RPMI8226 (cell line): ENCODE measurements at places on chromosomes 3 and 15.
A peak's percentile ranks its signal among the peaks of the same experiment; 100 is the strongest.

- peak; percentile 58 for DNase-seq
Observed at GRCh38 chr3:150227839-150228238, 180.3 kb upstream of the TSC22D2 start.

DNA sequence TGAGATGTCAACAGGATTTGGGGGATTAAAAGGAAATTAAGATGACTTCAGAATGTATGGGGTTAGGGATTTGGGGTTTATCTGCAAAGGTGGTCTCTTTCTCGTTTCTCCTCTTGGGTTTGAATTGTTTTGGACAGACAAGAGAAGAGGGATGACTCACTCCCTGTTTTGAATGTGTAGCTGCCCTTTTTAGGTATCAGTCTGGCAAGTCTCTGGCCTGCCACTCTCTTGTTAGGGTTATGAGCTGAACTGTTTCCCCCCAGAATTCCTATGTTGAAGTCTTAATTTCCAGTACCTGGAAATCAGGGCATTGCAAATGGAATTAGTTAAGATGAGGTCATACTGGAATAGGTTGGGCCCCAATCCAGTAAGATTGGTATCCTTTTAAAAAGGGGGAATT lies 291.7 kb downstream of the MEX3B start:
- DNase-seq, result no peak

DNA sequence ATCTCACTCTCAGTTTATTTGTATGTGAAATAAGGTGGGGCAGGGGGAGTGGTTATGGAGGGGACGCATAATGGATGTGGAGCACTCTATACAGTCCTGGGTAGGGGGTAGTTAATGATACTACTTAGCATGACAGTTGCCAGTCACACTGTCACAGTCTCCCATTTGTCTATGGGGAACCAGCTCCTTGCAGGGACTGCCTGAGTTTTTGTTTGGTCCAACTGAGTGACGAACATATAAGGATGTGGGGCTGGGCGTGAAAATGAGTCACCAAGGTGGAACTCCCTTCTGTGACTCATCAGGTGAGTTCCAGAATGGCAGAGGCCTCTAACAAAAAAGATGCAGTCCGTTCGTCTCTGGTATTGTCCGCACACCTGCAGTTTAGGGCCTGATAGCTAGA lies 235.3 kb upstream of the ST8SIA2 start:
- no peak for DNase-seq

DNA sequence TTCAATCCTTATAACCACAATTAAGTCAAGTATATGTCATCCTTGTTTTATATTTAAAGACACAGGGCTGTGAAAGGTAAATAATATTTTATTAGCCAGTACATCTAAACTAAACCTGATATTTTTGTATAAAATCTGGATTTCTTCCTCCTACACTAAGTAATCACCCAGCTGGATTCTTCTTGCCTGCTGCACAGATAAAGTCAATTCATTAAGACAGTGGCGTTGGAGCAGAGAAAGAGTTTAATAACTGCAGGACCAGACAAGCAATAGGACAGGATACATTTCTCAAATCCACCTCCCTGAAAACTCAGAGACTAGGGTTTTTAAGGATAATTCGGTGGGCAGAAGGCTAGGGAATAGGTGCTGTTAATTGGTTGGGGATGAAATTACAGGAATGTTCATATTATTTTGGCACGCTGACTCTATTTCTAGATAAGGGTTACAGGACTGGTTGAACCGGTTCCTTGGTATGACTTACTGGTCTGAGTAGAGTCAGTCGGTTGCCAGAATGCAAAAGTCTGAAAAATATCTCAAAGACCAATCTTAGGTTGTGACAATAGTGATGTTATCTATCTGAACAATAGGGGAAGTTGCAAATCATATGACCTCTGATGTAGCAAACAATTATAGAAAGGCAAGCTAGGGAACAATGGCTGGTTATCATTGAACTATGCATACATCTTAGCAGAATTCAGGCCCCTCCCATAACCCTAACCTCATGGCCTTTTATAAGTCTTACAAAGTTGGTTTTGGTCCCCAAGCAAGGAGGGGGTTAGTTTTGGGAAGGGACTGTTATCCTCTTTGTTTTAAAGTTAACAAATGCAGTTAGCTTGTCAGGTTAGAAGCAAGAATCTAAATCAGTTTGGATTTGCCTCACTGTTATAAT lies 244.8 kb downstream of the ALCAM start:
- no peak for DNase-seq

DNA sequence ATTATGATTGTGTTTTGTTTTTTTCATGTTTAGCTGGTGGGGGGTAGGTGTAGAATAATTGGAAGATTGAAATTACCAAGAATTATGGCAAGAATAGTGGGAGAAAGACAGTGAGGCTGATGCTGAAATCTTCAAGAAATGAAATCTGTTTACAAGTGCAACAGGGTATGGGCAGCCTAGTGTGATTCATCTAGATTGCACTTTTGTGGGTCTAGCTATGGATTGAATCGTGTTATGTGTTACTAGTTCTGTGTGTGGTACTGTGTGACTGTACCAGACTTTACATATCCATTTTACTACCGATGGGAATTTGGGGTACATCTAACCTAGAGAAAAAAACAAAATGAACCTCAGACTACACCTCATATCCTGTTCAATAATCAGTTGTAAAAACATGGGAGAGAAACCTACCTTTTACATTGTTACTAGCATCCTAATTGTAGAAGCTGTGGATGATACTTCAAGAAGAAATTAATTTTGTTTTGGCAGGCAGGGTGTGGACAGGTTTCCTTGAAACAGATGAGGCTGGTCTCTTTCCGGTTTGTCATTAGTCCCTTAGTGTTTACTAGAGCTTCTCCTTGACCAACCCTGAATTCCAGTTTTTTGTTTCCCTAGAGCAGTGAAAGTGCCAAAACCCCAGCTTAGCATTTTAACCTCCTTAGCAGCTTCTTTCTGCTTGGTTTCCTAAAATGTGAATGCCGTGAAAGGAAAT lies 47.9 kb downstream of the OPA1 start:
- DNase-seq, result no peak

- no peak for DNase-seq
Observed at GRCh38 chr3:193815246-193816027, 222.4 kb downstream of the OPA1 start.

DNA sequence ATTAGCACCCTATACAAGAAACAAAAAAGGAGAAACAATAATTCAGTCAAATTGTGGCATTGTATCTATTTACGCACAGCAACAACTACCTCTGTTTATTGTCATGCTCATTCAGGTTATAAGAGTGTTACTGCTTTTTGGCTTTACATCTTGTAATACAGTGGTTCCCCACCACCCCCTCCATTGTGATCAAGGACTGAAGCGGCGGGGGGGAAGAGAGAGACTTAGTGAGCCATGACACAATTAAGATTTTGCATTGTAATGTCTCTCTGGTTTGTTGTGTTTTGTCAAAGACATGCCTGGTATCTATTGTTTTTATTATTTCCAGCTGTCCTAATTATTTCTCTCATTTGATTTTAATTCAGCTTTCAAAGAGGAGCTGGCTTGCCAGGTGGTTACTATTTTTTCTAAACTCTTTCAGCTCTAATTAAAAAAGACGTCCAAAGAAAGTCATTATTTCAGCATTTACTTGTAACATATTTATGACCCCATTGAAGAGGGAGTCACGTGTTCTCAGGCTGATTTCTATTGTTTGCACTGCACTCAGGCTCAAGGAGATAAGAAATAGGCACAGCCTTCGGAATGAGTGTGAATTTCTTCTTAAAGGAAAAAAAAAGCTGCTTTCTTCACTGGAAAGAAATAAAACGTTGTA lies 234.4 kb upstream of the TBL1XR1 start:
- no peak for DNase-seq

DNA sequence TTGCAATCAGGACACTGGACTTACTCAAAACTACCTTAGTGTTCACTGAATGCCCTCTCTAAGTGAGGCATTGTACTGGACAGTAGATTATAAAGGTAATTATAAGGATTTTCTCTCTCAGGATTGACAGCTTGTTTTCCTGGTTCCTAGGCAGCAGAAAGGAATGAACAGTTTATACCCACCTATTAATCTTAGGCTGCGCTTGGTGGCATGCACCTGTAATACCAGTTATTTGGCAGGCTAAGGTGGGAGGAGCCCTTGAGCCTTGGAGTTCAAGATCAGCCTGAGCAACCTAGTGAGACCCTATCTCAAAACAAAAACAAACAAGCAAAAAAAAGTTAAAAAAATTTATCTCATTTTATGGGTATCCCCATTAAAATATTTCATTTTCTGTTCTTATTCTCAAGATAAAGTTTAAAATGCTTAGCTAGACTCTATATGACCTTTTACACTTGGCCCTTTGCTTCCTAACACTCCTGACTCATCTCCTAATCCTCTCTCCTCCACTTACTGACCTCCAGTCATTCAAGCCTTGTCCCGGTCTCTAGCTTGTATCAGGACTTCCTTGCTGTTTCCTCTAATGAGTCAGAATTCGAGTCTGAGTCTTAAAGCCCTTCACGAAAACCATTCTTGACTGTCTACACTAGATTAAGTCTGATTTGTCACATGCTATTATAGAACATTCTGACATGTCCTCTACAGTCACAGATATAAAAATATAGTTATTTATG lies 348.6 kb downstream of the NLGN1 start:
- DNase-seq, result no peak

DNA sequence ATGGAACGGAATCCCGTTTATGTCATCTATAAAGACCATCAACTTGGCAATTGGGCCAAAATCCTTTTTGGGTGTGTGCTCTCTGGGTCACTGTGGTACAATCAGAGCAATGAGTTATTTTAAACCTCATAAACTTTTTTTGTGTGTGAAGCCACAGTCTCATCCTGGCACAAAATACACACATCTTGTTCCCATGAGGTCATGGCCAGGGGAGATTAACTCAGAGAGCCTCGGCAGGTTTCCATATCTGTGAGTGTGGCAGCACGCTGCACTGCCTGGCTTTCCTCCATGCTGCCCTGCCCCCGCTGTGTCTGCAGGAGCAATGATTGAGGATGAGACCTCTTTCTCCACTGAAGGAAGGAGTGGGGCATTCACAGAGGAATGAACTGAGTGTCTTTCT lies 54.0 kb upstream of the DLG1 start:
- DNase-seq, result no peak

GRCh38 chr15:43253431-43254403 lies 13.0 kb downstream of the TGM5 start:
- DNase-seq, result peak; percentile 84

DNA sequence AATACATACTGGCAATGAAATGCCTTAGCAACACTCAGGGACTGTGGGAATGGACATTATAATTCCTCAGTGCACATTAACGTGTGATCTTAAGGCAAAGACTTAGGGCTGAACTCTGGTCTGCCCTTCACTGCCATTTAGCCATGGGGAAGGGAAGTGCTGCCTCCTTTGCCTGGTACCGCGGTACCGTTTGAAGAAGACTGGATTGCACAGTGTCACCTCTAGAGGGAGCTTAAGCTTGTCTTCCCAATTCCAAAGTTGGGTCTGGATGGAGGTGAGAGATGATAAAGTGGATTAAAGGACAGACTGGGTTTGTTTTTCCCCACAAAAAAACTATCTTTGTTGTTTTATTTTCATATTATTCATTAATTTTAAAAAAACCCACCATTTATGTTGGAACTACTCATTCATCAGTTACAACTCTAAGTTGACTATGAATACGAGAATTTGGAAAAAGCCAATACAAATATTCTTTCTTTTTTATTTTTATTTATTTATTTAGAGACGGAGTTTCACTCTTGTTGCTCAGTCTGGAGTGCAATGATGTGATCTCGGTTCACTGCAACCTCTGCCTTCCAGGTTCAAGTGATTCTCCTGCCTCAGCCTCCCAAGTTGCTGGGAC lies 60.0 kb upstream of the SYN2 start:
- DNase-seq, result peak; percentile 20

DNA sequence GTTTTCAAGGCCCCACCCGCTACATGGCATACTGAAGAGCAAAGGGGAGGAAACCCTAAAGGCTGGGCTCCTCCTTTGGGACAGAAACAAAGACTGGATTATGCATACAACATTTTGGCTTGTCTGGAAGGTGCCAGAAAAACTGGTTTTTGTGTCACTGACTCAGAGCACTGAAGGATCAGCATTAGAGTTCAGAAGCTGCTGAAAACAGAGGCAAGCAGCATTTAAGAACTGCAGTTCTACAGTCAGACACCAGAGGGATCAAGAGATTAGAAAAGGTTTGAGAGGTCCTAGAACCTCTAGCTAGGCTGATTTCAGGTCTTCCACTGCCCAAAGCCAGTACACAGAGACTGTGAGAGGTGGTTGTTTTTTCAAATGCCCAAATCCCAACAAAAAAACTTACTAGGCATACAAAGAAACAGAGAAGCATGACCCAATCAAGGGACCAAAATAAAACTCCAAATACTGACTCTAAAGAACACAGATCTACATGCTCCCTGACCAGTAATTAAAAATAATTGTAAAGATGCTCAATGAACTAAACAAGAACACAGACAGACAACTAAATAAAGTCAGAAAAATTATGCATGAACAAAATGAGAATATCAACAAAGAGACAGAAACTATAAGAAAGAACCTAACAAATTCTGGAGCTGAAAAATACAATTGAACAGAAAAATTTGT lies 91.2 kb downstream of the SENP2 start:
- peak; percentile 42 for DNase-seq

- DNase-seq, result no peak
Observed at GRCh38 chr3:194206320-194206719, 70.4 kb downstream of the HES1 start.

DNA sequence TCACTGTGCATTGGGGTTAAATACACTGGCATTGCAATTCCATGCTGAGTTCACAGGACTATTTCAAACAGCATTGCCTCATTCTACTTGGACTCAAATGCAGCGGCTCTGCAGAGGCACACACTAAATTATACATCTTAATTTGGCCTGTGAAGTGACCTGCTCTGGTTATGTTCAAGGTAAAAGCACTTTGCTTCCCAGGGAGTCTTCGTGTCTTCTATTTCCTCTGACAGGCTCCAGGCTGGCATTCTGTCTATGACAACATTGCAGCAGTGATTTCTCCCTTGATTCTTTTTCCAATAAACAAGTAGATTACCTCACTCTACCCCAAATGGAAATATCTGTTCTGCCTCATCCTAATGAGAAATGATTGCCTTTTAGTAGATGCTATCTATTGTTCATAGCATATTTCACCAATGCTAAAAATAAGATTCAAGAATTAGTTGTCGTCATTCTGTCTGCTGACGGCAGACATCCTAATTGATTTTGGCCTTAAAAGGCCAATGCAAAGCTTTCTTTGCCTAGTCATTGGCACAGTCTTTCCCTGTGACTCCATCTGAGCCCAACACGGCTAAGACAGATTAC lies 33.8 kb downstream of the FMN1 start:
- no peak for DNase-seq

- no peak for DNase-seq
Observed at GRCh38 chr3:57283334-57283733, 9.2 kb downstream of the ASB14 start.
